Activated CD4-positive, alpha-beta T cell treated with anti-CD3 and anti-CD28 coated beads, Interleukin-2, amount 50 U/mL, for 24 hours (primary cell): ENCODE measurements at places on chromosomes 5 and 9.

GRCh38 chr9:107810461-107810961, 320.9 kb upstream of the KLF4 start:
- DNase-seq, result no peak

GRCh38 chr9:126974594-126974993, 60.0 kb downstream of the RALGPS1 start:
- no peak for DNase-seq

- DNase-seq, result no peak
These were observed 202.1 kb upstream of the KLF4 start for GRCh38 chr9:107691664-107692063.

DNA sequence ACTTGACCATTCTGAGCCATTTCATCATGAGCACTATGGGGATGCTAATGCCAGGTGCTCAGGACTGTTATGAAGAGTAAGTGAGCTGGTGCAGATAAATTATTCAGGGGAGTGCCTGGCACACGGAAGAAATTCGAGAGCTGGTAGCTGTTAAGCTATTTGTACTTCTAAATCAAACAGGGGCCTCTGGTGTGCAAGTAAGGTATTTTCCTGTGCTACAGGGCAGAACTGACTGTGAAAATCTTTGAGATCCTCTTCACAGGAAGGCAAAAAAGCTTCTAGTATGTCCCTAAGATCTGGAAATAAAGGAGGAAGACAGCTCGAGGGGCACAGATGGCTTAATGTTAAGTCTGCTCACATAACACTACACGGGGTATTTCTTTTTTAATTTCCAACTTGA, 106.3 kb upstream of the SPOCK1 start:
- no peak for DNase-seq

DNA sequence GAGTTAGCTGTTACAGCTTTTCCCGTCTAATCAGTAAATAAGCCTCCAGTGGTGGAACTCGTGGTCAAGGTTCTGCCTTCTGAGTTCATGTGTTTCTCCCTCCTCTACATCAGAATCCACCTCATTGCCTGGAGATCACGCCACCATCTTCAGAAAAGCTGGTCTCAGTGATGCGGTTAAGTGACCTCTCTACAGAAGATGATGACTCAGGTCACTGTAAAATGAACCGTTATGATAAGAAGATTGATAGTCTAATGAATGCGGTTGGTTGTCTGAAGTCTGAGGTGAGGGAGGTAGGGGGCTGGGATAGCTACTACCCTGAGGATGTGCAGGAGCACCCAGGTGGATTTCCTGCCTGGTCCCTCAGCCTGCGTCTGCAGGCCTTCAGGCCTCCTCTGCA, 13.3 kb downstream of the ODF2 start:
- DNase-seq, result no peak

- no peak for DNase-seq
These were observed 6.7 kb upstream of the ANKRD18B start for GRCh38 chr9:33517373-33517772.

DNA sequence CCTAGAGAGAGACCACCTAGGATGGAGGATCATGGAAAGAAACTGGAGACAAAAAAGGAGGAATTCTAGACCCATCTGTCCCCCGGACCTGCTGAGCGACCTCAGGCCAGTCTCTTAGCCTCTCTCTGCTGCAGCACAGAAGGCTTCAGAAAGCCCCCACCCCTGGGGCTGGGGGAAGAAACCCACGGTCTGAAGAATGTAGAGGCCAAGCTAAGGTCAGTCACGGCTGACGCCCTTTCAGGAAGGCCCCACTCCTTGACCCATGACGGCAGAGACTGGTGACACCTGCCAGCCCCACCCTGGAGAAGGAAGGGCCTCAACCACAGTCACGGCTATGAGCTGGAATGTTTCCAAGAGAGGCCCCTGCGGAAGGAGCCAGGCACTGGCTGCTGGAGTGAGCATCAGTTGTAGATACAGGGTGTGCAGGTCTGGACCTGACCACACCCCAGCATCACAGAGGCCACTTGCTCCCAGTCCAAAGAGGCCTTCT, 120.5 kb upstream of the BOD1 start:
- no peak for DNase-seq

- DNase-seq, result no peak
These were observed 636.4 kb downstream of the PRELID2 start for GRCh38 chr5:145198525-145199260.

DNA sequence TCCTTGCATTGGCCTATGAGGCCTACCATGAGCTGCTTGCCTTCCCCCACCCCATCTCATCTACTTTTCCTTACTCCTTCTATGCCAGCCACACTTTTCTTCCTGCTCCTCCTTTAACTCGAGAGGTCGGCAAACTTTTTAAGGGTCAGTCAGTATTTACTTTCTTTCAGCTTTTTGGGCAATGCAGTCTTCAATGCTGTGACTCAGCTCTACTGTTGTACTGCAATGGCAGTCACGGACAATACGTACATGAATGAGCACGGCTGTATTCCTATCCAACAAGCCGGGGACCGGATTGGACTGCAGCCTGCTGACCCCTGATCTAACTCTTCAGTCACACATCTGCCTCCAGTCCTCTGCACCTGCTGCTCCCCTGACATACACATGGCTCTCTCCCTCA, 602 bp upstream of the ACTL7A start:
- DNase-seq, result no peak

- no peak for DNase-seq
These were observed 353.3 kb upstream of the CD180 start for GRCh38 chr5:67549947-67550346.

- no peak for DNase-seq
These were observed 970.0 kb downstream of the MAT2B start for GRCh38 chr5:164475339-164475977.

DNA sequence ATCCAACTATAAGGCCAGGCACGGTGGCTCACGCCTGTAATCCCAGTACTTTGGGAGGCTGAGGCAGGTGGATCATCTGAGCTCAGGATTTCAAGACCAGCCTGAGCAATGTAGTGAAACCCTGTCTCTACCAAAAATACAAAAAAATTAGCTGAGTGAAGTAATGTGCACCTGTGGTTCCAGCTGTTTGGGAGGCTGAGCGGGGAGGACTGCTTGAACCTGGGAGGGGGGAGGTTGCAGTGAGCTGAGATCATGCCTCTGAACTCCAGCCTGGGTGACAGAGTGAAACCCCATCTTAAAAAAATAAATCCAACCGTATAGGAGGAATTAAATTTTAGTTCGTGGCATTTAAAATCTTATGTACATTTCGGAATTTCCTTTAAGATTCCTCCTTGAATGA, 123.4 kb downstream of the CDC42SE2 start:
- no peak for DNase-seq

- no peak for DNase-seq
These were observed 48.6 kb downstream of the UBAP1 start for GRCh38 chr9:34227445-34227844.

GRCh38 chr5:118042076-118042475, 946.3 kb downstream of the DTWD2 start:
- no peak for DNase-seq
